ENCODE measurements at places on chromosomes 5 and 9. TPM values are rescaled to one million over a fixed set of nuclear protein-coding genes. Genes with fewer than 3 reads are reported as not detected.

The PCDHGA4 gene
- total RNA-seq: 0.84 TPM

The GRXCR2 gene
- total RNA-seq: not detected

The ADAMTS16 gene
- not detected for total RNA-seq

The IRX2 gene
- total RNA-seq: 0.21 TPM

The RABL6 gene
- total RNA-seq: 120 TPM

The IFNA13 gene
- not detected for total RNA-seq

The LRRC19 gene
- 116 TPM for total RNA-seq

The ZNF483 gene
- total RNA-seq: 0.73 TPM

The IFNK gene
- not detected for total RNA-seq

- no peak for DNase-seq
Measured at GRCh38 chr5:139631520-139632165, 16.5 kb upstream of the CXXC5 start.

DNA sequence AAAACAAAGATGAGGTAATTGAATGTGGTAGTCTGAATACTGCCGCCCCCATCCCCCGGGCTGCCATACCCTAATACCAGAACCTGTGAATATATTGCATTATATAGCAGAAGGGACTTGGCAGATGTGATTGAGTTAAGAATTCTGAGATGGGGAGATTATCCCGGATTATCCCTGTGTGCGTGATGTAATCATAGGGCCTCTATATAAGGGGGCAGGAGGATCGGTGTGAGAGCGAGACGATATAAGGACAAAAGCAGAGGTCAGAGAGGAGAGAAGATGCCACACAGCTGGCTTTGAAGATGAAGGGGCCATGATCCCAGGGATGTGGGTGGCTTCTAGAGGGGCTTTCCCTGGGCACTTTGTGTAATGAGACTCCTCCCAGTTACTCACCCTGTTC, 101.7 kb upstream of the TLE1 start:
- DNase-seq: no peak

- no peak for DNase-seq
Measured at GRCh38 chr9:31290731-31291130, 1093.7 kb upstream of the ACO1 start.

DNA sequence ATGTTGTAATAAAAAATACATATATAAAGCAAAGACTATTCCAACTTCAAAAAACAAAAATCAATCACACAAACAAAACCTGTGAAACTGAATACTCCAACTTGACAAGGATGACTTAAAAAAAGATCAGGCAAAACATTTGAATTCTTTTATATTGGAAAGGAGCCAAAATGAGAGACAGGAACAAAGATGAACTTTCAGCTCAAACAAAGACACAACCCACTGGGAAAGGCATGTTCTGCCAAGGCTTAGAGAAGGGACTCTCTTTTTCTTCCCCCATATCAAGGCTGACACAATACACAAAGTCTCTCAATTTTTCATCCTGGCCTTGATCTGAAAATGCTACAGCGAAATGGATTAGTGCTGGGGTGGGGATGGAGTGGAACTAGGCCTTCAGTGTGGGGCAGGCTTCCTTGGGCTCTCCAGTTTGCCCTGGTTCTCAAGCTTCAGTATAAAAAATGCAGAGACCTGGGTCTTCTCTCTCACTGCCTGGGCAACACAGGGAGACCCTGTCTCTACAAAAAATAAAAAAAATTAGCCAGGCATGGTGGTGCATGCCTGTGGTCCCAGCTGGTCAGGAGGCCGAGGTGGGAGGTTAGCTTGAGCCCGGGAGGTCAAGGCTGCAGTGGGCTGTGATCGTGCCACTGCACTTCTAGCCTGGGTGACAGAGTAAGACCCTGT, 11.6 kb upstream of the FAM169A start:
- DNase-seq: no peak

GRCh38 chr9:34988218-34989002, 1.1 kb upstream of the DNAJB5 start:
- DNase-seq: no peak

- DNase-seq: no peak
Measured at GRCh38 chr5:68424799-68425537, 209.4 kb downstream of the PIK3R1 start.

DNA sequence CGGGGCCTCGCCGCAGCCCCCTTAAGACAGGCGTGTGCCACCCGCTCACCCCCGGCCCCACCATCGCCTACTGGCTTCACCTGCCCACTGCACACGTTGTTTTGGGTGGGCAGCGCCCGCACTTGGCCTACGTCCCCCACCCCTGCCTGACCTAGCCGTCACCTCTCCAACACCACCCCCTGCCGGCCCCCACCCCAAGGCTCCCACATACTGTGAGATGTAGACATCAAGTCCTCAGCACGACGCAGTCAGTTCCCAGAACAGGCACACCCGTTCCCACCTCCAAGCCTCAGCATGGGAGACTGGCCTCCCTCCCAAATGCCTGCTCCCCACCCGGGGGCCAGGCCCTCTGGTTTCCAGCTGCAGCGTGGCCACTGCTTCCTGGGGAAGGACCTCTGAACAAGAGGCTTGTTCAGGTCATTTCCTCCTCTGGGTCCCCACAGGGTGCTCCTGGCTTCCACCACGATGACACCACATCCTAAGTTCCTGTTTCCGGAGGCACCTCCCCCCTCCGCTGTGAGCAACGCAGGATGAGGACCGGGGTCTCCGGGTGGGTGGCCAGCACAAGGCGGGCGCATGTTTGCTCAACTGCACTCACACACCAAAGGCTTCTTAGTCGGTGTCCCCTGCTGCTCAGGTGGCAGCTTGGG, 11.3 kb downstream of the DBN1 start:
- no peak for DNase-seq

GRCh38 chr9:75715360-75715759, 175.1 kb upstream of the PCSK5 start:
- DNase-seq: no peak

DNA sequence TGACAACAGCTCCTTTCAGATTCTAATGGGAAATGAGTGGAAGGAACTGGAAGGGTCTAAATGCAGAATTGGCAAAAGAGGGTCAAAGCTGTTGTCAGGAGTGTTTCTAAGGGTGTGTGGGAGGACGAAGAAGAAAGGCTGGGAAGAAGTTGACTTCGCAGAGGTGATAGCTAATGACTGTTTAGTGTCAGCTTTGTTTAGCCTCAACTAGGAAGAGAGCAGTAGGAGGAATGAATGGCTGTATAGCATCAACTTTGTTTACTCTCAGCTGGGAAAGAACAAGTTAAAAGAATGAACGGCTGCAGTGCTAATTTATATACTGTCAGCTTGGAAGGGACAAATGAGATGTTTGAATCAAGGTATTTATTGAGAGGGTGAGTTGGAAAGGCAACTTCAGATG, 5.9 kb upstream of the LIX1 start:
- no peak for DNase-seq

GRCh38 chr9:91040371-91041215, 239.0 kb downstream of the SYK start:
- no peak for DNase-seq

DNA sequence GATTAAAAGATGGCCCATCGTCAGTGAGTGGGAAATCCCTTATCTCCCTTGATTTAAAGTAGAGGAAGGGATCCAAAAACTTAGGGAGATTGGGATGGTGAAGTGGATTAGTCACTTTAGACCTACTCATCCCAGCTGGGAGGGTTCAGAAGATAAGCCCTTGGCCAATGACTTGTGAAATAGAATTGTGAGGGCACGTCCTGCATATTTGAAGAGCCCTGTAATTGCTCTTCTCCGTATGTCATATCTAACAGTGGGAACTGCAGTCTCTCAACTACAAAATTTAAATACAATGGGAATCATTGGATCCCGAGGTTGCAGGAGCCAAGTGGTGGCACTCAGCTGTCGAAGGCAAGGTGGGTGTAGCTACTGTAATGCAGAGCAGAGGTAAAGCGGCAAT, 65.4 kb upstream of the C9orf72 start:
- no peak for DNase-seq

GRCh38 chr5:75496026-75496425, 15.4 kb downstream of the CERT1 start:
- DNase-seq: no peak

- DNase-seq: peak; percentile 33
Measured at GRCh38 chr5:128084228-128085167, 932 bp downstream of the SLC12A2 start.

DNA sequence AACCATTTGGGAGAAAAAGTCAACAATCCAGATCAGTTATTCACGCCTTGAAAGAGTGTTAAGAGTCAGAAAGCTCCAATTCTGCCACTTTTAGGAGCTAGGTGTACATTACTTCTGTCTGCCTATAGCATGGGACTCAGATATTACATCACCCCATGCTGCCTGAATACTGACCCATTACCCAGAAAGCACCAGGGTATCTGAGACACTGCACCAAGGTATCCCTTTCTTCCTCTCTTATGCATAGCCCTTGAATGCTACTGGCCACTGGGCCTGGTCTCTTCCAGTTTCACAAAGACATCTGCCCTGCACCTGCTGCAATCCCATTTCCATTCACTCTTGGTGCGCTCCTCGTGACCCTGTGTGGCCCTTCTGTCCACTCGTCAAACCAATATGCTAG, 2.6 kb downstream of the STRBP start:
- DNase-seq: no peak

DNA sequence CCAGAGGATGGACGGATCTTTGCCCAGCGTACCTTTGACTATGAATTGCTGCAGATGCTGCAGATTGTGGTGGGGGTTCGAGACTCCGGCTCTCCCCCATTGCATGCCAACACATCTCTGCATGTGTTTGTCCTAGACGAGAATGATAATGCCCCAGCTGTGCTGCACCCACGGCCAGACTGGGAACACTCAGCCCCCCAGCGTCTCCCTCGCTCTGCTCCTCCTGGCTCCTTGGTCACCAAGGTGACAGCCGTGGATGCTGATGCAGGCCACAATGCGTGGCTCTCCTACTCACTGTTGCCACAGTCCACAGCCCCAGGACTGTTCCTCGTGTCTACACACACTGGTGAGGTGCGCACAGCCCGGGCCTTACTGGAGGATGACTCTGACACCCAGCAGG, 1.9 kb downstream of the PCDHGC5 start:
- no peak for DNase-seq

DNA sequence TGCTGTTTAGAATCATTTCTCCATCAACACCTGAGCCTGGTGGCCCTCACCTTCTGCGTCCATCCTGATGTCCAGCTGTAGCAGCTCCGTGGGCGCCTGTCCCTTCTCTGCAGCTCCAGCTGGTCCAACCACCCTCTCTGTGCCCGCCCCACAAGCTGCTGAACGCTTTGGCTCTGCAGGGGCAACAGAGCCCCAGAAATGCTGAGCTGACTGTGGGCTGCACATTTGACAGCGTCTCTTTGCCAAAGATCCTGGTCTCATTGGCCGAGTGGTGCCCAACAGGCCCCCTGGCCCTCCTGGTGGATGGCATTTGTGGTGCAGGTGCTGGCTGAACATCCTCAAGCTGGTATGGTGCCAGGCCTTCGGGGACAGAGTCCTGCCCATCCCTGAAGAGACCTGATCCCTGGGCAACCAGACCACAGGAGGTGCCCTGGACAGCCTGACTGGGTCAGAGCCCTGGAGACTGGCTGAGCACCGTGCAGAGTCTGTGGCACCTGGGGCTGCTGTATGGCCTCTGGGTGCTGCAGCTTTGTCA, 25.3 kb upstream of the CEP72 start:
- no peak for DNase-seq

DNA sequence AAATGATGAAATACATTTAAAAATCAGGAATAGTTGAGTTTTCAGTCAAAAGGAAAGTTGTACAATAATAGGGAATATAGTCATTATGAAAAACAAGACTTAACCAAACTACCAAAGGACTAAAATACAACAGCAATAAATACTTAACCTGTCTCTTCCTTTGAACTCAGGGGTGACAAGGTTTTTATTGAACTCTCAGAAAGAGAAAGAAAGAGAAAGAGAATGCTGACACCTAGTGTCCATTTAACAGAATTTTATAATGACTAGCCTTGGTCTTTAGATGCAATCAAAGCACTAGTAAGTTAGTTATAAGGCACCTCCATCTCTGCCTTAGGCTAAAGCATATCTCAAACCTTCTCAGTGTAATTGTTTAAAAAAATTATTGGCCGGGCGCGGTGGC, 47.5 kb downstream of the UIMC1 start:
- DNase-seq: no peak

DNA sequence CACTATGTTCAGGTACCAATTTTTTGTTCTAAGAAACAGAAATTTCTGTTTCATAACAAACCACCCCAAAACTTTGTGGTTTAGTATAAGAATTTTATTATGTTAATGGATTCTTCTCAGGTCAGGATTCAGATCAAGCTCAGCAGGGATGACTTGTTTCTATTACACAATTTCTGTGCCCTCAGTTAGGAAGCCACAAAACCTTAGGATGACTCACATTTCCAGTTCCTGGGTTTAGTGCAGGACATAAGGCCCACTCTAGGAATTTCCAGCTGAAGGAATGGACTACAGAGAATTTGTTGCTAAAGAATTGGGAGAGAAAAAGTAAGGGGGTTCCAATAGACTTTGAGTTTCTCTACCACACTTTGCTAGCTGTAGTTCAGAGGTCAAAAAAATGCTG, 629.3 kb downstream of the ANXA1 start:
- no peak for DNase-seq

GRCh38 chr9:125476645-125477044, 215.0 kb downstream of the GAPVD1 start:
- no peak for DNase-seq

DNA sequence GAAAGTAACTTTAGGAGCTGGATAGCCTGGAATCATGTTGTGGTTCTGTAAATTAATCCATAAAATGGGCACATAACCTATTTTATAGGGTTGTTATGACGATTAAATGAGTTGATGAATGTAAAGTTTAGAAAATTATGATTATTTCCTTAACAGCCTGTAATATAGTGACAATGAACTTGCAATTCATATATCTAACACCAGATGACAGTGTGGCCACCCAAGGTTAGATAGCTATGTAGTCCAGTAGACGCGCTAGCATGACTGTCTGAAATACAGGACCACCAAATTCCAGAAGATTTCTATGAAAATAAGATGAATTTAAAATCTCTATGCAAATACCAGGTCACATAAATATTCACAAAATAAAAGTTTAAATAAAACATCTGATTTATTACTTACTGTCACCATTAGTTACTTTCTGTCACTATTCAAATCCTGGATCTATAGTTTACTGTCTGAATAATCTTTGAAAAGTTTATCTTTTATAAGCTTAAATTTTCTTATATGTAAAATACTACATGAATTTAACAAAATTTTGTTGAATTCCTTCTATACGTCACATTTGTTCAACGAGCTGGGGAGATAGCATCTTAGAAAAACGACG, 26.1 kb upstream of the MACIR start:
- DNase-seq: no peak

DNA sequence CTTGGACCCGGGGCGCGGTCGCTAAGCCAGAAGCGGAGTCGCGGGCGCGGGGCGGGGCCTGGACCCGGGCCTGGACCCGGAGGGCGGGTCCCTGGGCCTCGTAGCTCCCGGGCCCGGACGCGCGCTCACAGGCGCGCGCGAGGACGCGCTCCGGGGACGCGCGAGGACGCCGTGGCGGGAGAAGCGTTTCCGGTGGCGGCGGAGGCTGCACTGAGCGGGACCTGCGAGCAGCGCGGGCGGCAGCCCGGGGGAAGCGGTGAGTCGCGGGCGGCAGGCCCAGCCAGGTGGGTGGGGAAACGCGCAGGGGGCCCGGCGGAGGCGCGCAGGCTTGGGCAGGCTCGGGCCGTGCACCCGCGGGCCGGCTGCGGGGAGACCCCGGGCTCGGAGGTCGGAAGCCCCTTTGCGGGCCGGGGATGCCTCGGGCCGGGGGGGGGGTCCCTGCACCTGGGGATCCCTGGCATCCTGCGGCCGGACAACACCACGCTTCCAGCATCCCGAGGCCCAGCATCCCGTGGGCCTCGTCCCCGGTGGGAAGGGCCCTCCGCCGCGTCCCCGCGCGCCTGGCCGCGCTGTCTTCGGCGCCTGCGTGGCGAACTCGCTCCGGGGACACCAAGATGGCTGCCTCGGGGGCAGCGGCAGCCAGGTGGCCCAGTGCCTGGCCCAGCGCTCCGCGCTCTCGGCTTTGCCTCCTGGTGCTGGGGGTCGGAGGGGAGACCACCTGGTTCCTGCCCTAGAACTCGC, at the start of gene SFXN1:
Gene SFXN1 (plus strand): TSS at position 177 of the 741 bp plus-strand sequence. CDS start 13,544 bp downstream, outside the sequence.
- peak; percentile 74 for DNase-seq
